Nucleus accumbens (tissue), 56 donors: ENCODE measurements at places on chromosomes 16 and 17.
A peak's percentile ranks its signal among the peaks of the same experiment; 100 is the strongest.

GRCh38 chr16:57273826-57274225 is 10.6 kb downstream of the PLLP start:
- no peak for DNase-seq

- DNase-seq = peak; percentile 68
These were observed 1.4 kb upstream of the CEMP1 start for GRCh38 chr16:2532494-2533141.

DNA sequence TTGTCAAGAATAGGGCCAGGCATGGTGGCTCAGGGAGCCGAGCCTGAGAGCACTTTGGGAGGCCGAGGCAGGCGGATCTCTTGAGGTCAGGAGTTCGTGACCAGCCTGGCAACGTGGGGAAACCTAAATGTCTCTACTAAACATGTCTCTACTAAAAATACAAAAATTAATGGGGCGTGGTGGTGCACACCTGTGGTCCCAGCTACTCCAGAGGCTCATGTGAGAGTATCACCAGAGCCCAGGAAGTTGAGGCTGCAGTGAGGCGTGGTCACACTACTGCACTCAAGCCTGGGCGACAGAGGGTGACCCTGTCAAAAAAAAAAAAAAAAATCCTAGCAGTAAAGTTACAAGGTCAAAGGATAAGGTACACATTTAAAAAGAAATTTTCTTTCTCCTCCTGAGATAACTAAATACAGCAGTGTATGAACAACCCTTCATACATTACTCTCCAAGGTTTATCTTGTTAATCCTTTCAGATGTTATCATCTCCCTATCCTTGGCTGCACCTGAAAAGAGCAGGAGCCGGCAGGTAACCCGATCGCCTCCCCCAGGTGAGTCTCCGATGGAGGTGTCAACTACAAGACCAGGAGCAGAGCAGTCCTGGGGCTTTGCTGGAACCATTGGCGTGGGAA is 122.3 kb downstream of the GOSR1 start:
- no peak for DNase-seq

- no peak for DNase-seq
These were observed 547 bp upstream of the ZNF48 start for GRCh38 chr16:30394592-30395154.

DNA sequence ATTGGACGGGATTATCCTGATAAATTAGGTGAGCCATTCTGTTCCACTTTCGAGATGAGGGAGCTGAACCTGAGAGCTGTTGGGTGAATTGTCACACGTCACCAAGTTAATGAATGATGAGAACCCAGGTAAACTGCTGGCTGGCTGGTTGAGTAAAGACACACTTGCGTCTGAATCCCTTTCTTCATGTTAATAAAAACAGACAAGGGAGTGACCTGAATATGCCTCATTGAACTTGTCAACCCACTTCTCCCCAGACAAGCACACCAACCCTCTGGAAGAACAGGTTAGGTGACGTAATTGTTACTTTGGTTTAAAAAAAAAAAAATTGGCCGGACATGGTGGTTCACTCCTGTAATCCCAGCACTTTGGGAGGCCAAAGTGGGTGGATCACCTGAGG is 400.9 kb upstream of the CDH5 start:
- DNase-seq = no peak

DNA sequence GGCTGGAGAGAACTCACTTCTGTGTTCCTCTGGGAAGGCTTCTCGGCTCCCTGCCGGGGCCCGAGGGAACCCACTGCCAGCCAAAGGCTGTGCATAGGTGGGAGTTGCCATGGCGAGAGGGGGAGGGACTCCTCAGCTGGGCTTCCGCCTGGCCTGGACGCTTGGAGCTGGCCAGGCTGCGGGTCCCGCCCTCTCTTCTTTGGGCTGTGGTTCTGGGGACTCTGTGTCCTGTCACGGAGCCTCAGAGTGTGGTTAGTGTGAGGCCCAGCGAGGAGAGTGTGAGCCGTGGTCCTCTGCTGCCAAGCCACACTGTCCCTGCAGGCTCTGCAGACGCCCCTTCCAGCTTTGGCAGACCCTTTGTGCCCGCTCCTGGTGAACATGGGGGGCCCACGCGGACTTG is 123.1 kb downstream of the OR1D5 start:
- peak; percentile 35 for DNase-seq

- no peak for DNase-seq
These were observed 38.7 kb upstream of the CACNG3 start for GRCh38 chr16:24217461-24217860.

DNA sequence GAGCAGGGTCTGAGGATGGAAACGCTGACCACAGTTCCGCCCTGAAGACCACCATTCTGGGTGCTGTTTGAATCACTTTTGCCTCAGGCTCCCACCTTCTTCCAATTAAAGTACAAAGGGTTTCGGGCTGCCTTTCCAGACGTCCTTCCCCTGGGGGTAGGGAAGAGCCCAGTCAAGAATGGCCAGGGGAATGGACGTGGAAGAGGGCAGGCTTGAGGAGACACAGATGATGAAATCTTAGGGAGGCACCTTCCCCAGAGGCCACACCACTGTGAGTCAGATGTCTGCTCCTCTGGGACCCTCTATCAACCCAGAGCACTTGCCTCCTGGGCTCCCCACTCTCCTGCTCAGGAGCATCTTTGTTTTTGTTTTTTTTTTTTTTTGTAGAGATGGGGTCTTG is 27.5 kb upstream of the MTSS2 start:
- no peak for DNase-seq

DNA sequence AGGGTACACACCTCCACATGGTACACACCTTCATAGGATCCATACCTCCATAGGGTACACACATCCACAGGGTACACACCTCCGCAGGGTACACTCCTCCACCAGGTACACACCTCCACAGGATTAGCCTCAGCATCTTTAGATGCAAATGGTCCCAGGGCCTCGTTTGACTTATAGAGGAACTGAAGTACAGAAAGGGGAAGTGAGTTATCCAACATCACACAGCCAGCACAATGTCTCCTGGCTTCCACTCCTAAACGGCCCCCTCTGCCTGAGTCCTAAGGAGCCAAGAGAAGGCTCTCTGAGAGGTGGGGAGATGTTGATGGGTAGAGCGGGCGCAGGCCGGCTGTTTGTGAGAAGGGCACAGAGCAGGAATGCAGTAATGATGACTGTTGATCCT is 12.0 kb downstream of the FOXN1 start:
- no peak for DNase-seq

DNA sequence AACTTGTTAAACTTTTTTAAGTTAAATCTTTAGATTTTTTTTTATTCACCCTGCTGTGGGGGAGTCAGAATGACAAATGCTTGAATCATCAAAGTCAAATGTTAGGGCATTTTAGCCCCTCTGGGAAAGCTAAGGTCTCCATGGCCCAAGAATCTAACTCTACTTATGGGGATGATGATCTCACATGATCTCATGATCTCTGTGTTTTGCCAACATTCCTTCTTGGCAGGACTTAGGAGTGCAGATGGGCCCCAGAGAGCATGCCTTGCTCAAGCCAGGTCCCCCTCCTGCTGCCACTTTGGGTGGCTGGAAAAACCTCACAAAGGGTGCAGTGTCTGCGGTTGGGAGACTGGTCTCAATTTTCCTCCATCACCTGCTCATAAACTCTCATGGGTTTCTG is 108.6 kb downstream of the PRKCB start:
- no peak for DNase-seq

GRCh38 chr17:49223517-49224197 is 6.9 kb downstream of the PHOSPHO1 start:
- no peak for DNase-seq

GRCh38 chr17:61314368-61315078 is 85.1 kb upstream of the TBX2 start:
- no peak for DNase-seq

- DNase-seq = no peak
These were observed 1.2 kb downstream of the FAAP100 start for GRCh38 chr17:81550830-81551457.

GRCh38 chr17:76304226-76305134 is 3.6 kb downstream of the QRICH2 start:
- no peak for DNase-seq

- no peak for DNase-seq
These were observed 56.0 kb upstream of the NACA2 start for GRCh38 chr17:61647047-61647446.

DNA sequence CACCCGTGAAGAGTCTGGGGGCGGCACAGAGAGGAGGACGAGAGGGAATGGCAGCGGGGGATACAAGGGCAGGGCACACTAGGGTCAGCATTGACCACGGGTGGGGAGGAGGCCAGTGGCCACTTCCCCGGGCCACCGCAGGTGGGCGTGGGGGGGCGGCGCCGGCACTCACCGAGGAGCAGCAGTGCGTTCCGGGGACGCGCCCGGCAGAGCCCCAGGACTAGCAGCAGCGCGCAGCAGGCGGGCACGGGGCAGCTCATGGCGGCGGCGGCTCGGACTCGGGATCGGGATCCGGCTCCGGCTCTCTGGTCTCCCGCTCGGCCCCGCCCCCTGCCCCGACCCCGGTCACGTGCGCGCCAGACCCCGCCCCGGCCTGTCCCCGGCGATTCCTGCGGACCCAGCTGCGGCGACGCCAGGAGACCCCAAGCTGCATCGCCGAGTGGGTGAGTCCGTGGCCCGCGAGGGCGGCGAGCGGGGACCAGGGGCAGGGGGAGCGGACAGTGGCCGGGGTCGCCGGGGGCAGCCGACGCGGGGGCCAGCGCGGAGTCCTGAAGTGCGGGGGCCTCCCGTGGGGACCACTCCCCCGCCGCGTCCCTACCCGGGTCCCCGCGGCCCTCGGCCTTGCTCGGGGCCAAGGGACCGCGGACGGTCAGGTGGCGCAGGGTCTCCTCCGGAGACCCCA is at the start of the genes SGSH and SLC26A11:
TSS of gene SGSH (minus strand) at position 280 of the 682 bp plus-strand sequence. CDS start at position 260, 20 bp downstream.
TSS of gene SLC26A11 (plus strand) at position 374 of the 682 bp plus-strand sequence. CDS start 1,134 bp downstream, outside the sequence.
- peak; percentile 80 for DNase-seq

GRCh38 chr17:36703860-36704266 is 102.5 kb downstream of the MRM1 start:
- DNase-seq = no peak

DNA sequence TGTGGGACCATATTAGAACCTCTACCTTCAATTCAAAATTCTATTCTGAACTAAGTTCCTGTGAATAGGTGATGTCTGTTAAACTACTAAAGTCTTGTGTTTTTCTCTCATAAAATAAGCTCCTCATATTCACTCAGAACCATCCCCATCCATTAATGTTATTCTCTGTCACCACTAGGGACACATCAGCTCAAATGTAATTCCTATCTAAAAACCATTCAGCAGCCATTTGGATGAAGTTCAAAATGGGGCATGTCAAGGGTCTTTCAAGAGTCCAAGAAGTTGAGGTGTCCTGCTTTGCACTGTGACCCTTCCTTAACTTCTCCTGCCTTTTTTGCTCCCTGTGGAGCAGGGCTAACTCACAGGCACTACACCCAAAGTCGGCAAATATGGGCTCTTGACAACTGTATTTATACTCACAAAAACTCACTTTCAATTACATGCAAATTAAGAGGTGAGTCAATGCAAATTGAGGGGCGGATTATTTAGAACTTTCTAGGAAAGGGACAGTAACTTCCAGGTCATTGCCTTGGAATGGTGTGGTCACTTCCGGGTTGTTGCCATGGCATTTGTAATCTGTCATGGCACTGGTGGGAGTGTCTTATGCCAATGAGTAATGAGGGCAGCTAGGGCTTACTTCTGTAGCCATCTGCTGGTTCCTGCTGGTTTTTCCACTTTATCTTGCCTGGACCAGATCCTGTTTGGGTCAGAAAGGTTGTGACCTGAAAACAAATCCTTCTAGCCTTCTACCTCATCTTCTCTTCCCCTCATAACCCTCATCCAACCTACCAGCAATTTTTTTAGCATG is 128.2 kb upstream of the COX10 start:
- DNase-seq = no peak

GRCh38 chr16:50683689-50684374 is 2.7 kb upstream of the SNX20 start:
- DNase-seq = no peak

- DNase-seq = no peak
These were observed 25.0 kb downstream of the SCPEP1 start for GRCh38 chr17:57002904-57003303.

DNA sequence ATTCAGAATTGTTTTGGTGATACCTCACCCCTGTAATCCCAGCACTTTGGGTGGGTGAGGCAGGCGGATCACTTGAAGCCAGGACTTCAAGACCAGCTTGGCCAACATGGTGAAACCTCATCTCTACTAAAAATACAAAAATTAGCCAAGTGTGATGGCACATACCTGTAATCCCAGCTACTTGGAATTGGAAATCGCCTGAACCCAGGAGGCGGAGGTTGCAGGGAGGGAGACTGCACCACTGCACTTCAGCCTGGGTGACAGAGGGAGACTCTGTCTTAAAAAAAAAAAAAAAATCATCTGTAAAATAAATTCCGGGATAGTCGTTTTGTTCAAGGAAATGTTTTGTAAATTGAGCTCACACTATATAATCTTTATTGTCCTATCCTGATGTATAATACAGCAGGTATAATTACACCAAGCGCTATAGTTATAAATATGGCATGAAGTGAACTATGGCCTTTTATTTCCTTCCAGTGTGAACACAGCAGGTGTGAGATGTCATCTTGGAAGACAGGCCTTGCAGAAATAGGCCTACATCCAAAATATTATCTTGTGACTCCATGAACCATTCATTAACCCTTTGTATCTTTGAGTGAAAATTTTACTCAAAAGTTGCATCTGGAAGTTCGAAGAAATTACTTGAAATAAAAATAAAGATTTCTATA is 25.4 kb downstream of the PLA2G10 start:
- no peak for DNase-seq
